ENCODE measurements at places on chromosomes 3 and 15.

- DNase-seq = no peak
Observed at GRCh38 chr3:114294940-114295480, 1.2 kb downstream of the TIGIT start.

DNA sequence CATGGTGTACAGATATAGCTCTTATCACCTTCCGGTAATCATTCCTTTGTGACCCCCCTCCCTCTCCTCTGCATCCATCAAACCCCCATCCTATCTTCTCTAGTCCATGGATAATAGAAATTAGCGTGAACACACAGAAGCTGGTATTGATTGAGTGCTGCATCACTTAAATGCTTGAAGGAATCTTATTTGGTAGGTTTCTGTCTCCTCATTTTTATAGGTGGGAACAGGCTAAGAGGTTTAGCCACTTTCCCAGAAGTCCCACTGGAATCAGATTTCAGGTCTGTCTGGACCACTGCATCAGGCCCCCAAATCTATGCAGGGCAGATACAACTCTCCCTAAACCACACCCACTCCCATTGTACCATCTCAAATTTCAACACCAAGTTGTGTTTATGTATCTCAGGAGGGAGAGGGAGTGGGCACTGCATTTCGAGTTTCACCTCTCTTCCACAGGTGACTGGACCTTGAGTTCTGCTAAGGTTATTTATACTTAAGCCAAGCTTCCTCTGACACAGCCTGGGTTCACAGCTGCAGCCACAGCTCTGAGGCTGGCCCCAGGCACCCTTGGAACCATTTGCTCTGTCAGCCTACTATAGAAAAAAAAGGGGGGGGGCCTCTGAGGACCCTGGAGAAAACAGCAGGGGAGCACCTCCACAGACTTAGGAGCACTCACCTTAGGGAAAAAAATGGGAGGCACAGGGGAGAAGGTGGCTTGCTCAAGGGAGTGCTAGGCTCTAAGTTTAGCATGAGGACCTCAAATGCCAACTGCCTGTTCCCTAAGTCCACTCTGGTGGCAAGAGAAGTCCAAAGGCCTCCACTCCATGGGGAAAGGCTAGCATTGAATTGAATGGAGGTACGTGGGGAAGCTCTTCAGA is 2.1 kb upstream of the NMB start:
- DNase-seq = no peak

DNA sequence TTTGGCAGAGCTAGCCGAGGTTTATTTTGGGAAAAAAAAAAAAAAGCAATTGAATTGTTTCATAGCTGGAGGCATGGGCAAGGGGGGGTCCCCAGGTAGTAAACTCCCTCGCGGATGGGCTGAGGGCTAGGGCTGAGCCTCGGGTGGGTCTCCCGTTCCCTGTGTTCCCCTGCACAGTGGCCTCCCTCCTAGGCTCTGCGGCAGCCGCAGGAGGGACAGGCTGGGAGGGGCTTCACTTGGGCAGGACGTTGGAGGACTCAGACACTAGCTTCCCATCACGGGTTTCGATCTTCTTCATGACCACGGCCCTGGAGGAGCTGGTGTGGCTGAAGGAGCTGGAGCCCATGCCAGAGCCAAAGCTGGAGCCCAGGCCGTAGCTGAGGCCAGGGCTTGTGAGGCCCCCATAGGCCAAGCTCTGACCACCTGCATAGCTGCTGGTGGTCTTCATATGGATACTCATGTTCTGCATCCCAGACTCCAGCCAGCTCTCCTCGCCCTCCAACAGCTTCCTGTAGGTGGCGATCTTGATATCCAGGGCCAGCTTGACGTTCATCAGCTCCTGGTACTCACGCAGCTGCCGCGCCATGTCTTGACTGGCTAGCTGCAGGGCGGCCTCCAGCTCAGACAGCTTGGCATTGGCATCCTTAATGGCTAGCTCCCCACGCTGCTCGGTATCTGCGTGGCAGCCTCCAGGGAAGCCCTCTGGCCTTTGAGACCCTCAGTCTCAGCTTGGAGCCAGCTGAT is 64.0 kb upstream of the CDAN1 start:
- DNase-seq = peak; percentile 0

GRCh38 chr3:115551016-115551415 is 72.3 kb upstream of the GAP43 start:
- DNase-seq = no peak

- no peak for DNase-seq
Observed at GRCh38 chr3:169162107-169162506, 501.4 kb downstream of the MECOM start.

GRCh38 chr3:178041931-178042330 is 494.3 kb upstream of the KCNMB2 start:
- DNase-seq = no peak

DNA sequence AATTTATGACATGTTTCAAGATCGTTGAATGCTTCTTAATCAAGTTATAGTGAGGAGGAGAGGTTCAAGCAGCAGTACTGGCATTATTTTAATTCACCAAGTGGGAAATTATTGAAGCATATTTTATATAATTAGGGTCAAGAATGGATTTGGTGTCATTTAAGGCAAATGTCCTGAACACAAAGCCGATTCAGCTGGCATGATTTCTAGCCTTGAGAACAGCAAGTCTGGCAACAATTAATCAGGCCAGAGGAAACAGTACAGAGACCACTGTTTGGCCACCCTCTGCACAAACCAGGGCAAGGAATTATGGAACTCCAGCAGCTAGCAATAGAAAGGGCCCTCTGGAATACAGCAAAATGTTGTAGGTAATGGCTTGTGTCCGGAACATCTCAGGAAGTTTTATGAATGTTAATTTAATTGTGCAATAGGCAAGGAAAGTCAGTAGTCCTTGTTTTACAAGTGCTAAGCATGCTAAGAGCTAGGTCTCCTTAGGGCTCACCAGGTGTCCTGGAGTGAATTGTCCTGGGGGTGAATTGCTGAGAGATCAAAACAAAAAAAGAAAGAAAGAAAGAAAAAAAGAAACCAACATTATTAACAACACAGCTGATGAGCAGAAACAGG is 38.7 kb upstream of the SNRK start:
- DNase-seq = no peak
